Activated CD8-positive, alpha-beta memory T cell treated with anti-CD3 and anti-CD28 coated beads, Interleukin-2, amount 10 ng/mL, durations not matched to agents 7 days and 5 days (primary cell): ENCODE measurements at places on chromosomes 4 and X.

DNA sequence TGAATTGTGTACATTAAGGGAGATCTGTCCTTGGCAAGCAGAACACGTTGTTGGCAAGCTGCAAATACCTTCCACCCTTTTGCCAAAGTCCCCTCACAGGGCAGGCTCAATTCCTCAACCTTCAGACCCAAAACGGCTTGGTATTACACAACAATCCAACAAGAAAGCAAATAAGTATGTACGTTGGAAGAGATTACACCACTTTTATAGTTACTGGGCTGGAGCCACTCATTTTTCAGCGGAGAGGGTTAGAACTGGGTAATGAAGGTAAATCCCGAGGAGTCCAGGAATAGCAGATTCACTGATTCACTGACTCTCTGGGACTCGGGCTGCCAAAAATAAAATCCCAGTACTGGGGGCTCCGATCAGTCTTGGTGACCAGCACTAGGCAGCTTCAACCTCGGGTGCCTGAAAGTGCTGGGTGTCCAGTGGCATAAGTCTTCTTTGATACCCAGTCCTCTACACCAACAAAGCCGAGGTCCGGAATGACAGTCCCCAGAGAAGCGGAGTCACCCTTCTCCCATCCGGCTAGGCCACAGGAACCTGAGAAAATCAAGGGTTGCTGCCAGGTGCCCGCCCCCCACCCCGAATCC is 587 bp downstream of the TIMM8A start:
- DNase-seq = no peak

DNA sequence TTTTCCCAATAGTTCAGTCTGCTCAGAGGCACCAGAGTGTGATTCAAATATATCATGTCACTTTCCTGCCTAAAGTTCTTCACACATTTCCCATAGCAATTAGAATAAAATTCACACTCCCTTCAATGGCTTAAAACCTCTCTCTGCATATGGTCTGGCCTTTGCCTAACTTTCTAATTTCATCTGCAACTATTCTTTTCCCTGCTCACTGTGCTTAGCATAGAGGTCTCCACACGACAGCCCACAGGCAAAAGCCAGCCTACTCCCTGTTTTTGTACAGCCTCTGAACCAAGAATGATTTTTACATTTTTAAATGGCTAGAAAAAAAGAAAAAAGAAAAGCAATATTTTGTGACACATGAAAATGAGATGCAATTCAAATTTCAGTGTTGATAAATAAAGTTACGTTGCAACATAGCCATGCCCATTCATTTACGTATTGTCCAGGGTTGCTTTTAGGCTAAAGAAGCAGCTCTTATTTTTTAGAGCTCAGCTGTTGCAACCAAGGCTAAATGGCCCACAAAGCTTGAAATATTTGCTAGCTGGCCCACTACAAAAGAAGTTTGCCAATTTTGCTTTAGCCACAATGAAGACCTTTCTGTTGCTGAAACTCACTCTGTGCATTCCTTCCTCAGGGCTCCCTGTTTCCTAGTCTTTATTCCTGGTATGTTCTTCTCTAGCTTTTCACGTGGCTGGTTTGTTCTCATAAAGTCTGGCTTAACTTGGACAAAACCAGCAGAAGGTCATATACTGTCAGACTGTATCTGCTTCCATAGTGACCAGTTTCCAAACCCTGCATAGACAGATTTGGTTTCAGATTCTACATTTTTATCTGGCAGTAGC is 26.6 kb upstream of the IRF2 start:
- no peak for DNase-seq

- no peak for DNase-seq
Measured at GRCh38 chr4:111793433-111794091, 351.7 kb upstream of the FAM241A start.

DNA sequence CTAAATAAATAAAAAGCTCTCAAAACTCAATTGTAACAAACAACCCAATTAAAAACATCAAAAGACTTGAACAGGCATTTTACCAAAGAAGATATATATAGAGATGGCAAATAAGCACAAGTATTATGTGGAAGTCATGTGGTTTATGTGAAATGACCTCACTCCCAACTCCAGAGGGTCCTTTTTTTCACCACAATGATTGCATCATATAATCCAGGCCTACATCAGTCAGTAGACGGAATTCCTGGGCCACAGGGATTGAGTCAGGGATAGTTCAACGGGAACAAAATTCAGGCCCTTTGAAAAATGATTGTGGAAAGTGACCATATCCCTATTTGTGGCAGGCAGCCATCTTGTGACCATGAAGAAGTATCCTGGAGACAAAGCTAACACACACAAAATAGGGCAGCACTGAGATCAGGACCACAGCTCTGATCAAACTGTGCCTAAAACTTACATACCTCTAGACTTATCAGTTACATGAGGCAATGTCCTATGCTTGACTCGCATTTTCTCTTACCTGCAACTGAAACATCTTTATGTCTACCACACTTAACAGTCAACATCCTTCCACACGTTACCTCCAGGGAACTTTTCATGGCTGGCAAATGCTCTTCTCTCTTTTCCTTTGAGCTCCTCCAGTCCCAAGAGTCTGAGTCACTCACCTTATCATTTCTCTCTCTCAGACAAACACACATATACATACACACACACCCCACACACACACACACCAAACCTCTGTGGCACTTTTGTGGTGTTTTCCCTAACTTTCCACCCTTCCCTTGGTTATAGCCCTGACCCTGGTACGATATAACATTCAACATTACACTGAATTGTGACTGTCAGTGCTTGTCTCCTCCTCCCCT is 113.5 kb downstream of the PHF8 start:
- no peak for DNase-seq

DNA sequence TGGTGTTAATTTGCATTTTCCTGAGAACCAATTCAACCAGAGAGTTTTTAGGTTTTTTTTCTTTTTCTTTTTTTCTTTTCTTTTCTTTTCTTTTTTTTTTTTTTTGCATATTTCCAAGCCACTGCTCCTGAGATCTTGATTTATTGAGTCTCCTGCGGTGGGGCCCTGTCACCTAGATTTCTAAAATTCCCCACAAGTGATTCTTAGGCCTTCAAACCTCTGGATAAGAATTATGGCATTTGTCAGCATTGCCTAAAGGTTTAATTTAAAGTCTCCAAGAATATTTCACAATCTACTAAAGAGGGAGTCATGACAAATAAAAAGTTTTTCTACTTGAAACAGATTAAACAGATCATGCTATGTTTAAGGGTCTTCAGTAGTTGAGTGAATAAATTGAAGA is 84.9 kb downstream of the GAB1 start:
- DNase-seq = no peak

DNA sequence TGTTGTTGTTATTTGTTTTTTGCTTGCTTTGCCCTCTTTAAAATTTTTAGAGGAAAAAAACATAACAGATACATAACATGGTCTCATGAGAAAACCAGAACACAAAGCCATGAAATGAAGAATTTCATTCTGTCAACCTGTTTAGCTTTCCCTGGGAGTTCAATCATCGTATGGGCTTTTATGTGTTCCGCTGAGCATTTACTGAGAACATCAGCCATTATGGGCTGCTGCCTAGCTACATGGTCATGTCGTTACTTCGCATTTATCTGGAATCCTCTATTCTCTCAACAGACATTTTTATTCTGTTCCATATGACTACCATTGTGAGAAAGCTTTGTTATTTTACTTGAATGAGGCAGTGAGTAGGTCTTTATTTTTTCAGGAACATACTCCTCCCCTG is 51.4 kb downstream of the NDST3 start:
- DNase-seq = no peak

DNA sequence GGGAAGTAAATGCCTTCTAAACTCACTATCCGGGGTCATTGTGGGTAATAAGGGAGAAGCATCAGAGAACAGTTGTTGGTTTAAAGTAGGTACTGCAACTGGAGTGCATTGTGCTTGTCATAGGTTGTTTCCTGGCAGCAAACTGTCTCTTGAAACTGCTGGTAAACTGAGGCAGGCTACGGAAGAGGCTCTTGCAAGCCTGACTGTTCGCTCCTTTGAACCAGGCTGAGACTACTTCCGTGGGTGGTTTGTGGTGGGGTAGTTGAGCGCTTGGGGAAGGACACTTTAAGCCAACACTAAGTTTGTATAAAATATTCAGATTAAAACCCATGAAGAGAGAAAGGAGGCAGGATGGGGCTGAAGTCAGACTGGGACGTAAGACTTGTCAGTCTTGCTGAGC is 45.2 kb upstream of the WDR1 start:
- peak; percentile 84 for DNase-seq

DNA sequence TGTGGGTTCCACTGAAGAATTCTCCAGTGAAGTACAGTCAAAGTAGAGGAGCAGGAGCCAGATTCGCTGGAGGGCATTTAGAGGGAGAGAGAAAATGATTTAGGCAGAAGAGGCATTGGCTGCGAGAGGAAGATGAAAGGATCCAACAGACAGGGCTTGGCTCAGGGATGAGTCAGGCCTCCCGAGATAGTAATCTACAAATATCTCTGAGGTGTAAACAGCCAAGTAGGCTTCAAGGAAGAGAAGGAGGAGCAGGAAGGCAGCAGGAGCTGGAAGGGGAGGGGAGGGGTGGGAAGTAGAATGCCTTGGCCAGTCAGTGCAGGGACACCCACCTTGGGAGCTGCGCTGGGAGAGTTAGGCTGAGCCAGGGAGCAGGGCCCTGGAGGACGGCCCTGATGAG is 55.5 kb downstream of the PJA1 start:
- DNase-seq = no peak
